ENCODE measurements at places on chromosomes 5 and 9.

GRCh38 chr9:130423272-130423671, 21.5 kb upstream of the ASS1 start:
- DNase-seq, result no peak

DNA sequence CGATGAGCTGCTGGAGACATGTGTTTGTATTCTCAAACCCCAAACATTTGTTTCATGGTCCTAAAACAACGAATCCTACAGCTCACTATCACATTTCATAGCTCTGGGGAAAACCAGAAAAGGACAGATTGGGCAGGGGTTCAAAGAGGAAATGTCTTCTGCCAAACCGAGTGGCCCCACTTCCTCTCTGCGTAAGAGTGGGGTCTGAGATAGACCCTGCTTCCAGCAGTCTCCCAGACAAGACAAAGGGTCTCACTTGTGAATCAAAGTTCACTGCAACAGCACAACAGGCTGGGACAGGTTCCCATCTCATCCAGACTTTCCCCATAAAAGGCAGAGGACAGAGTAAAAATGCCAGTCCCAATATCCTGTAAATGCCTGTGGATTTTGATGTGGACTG, 276.2 kb upstream of the SLC24A2 start:
- DNase-seq, result no peak

DNA sequence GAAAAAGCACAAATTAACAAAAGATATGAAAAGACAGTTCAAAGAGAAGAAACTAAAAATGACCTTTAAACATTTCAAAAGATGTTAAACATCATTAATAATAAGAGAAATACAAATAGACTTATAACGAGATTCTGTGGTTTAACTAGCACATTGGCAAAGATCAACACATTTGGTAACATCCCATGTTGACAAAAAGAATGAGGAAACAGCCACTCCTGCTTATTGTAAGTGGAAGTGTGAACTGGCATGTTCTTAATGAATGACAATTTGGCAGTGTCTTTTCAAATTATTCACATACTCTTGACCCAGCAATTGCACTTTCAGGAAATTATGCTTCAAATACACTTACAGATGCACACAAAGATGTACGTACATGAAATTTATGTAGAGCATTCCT, 176.3 kb downstream of the TLE1 start:
- DNase-seq, result no peak

DNA sequence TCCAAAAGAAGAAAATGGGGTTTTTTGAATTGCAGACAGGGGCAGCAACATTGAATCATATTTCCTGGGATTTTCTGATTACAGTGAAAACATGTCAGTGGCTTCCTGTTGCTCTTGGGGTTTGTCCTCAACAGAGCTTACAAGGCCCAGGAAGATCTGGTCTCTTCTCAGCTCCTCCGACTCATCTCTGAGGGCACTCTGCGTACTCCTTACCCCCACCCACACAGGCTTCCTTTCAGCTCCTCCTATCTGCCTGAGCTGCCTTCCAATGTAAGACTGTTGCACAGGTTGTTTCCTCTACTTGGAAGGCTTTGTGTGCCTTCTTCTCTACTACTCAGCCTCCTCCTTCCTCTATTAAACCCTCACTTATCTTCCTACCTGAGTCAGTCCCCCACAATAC, 245.1 kb upstream of the MEF2C start:
- DNase-seq, result no peak

- no peak for DNase-seq
Measured at GRCh38 chr9:133946840-133947486, 45.2 kb downstream of the VAV2 start.
